ENCODE measurements at places on chromosomes 13 and 19.

DNA sequence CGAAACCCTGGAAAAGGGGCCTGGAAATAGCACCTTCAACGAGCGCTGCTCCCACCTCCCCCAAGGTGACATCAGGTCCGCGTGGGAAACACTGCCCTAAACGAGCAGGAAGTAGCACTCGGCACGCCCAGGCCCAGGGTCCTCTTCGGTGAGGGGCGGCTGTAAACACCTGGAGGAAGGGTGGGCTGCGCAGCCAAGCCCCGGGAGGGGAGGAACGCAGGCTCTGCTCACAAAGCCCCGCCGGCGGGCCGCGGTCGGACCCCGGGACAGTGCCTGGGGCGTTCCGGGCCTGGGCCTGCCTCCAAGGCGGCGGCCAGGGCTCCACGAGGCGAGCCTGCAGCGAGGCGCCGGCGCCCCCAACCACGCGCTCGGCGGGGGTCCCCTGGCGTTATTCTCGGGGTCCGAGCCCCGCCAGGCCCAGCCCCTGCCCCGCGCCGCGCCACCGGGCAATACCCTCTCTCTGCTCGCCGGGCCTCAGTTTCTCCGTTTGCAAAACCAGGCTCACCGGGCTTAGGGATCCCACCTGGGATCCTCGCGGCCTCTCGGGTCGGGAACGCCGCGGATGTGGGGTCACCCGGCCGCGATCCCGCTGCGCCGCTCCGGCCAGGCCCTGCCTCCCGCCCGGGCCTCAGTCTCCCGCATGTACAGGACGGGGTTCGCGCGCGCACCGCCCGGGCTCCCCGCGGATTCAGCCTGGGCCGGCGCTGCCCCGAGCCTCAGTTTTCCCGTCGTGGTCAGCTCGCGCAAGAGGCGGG, 630 bp downstream of the RNF126 start:
- DNase-seq: no peak

DNA sequence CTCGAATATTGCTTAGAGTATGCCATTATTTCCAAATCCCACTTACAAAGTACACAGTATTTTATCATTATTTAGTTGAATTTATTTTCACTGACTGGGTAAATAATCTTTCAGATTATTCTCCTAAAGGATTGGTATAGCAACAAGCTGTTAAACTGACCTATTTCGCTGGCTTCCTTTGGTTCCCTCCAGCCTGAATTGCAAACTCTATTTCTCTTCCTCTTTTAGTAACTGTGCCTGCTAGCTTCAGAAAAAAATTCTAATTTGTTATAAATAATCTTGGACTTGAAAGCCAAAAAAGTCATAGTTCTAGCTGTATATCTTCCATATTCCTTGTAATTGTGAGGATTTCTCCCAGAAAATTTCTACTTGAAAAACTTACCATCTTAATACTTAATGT, 15.0 kb upstream of the CCNA1 start:
- no peak for DNase-seq

- DNase-seq: no peak
Observed at GRCh38 chr19:34432797-34433196, 4.6 kb downstream of the UBA2 start.

- DNase-seq: no peak
Observed at GRCh38 chr13:102327119-102327617, 74.7 kb downstream of the FGF14 start.

DNA sequence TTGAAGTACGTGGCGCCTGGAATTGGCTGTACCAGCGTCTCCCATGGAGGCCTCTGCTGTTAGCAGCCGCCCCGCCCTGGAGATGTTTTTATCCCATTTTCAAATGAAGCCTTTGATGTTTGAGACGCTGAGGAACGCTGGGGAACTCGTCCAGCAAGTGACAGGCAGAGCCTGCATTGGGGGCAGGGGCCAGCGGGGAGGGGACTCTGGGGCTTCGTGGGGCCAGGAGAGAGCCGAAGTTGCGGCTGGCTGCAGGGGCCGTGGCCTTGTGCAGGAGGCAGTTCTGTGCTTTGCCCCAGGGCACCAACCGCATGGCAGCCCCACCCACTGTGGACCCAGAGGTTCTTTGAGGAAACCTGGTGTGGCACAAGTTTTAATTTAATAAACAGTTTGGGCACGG, 13.5 kb downstream of the SPPL2B start:
- DNase-seq: no peak
